ENCODE measurements at places on chromosomes 7 and 10.

DNA sequence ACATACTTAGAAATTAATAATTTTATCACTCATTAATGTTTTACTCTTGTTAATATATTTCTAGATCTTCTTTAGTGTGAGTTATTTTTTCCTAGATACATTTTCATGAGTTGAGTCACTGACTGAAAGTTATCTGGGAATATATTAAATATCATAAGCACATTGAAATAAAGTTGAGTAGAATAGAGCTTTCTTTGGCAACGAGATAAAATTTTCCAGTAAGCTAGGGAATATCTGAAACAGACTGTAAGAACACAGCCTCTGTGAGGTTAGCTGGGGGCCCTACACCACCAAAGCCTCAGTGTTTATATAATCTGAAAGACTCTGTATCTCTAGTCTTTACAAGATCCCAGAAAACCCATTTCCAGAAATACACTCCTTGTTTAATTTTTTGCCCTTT, 347.8 kb upstream of the PLXDC2 start:
- peak; percentile 3 for DNase-seq

GRCh38 chr10:133230044-133230361, at the start of gene UTF1:
Gene UTF1 (plus strand): TSS chr10:133230217. CDS start chr10:133230289, 72 bp downstream.
- DNase-seq = no peak

DNA sequence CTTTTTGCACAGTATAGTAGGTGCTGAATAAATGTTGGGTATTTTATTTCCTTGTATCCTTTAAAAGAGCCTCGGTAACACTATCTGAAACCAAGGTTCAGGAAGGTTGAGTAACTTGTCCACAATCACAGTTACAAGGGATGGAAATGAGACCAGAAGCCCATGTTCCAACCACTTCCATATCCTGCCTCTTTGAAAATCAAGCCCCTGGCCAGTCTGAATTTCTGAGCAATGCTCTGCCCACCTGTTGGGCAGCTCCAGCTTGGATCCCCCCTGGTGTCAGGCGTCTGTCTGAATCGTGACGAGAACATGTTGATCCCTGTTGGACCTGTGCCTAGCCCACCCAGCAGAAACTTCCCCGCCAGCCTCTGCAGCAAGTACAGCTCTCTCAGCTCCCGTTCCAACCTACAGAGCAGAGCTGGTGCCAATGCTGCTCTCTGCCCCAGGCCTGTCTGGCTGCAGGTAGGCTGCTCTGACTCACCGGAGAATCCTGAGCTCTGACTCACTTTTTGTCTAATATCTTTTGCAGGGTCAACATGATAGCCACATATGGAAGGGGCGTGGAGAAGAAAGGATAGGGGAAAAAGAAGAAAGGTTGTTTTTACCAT, 595.5 kb downstream of the INHBA start:
- peak; percentile 94 for DNase-seq

- DNase-seq = no peak
These were observed 49.6 kb upstream of the GPR158 start for GRCh38 chr10:25125201-25125611.

GRCh38 chr7:21641546-21641945, 98.7 kb downstream of the DNAH11 start:
- DNase-seq = no peak

DNA sequence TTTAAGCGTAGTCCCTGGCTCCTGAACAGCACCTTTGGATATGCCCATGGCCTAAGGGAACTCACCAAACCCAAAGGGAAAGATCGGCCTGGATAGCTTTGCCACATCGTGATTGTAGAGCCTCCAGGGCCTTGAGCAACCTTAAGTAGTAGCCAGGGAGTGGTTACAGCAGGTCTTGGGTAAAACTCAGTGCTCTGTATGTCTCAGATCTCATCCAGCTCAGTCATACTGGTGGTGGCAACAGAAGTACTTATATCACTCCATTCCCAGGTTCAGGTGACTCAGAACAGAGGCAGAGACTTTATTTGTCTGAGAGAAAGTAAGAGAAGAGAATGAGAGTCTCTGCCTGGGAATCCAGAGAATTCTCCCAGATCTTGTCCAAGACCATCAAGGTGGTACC, 39.1 kb upstream of the AASS start:
- no peak for DNase-seq
